ENCODE measurements at places on chromosomes 16 and 17. TPM values are rescaled to one million over a fixed set of nuclear protein-coding genes. Genes with fewer than 3 reads are reported as not detected.

- H3K36me3 ChIP-seq, result no peaks in the 10 kb centered on the region
- H3K4me3 ChIP-seq, result no peak overlapping the region
- no peaks in the 10 kb centered on the region for H3K27me3 ChIP-seq
- H3K4me1 ChIP-seq, result no peaks in the 10 kb centered on the region
Measured at GRCh38 chr16:52573365-52574299, 26.7 kb upstream of the TOX3 start.

DNA sequence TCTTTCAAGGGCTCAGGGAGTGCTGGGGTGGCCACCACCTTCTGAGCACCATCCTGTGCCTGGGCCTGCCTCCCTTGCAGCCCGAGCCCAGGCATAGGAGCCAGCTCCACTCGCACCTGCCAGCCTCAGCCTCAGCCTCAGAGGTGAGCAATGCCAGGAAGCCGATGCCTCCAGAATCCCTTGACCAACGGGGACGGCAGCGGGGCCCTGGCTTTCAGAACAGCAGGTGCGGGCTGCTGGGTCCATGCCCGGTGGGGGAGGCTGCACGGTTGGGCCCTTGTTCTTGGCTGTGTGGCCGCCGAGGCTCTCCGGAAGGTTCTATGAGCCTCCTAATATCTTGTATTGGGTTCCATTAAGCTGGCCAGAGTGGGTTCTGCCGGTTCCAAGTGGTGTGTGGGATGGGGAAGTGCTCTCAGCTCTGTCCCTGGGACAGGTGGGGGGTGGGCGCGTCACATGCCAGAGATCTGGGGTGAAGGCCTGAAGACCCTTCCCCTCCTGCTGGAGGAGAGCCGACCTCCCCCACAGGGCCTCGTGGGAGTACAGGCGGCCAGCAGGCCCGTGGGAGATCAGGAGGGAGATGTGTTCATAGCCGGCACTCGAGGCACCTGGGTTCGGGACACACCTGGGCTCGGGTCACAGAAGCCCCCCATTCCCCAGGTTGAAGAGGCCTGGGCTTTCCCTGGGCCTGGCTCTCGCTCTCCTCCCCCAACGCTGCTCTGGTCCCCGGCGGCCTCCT lies 27.0 kb downstream of the NPTX1 start:
- no peak overlapping the region for H3K27ac ChIP-seq
- no peak overlapping the region for H3K4me3 ChIP-seq
- H3K27me3 ChIP-seq, result no peaks in the 10 kb centered on the region
- no peak for DNase-seq
- H3K36me3 ChIP-seq, result no peaks in the 10 kb centered on the region

The TBL3 gene
- 59.5 TPM for polyA plus RNA-seq

- H3K27ac ChIP-seq, result no peak overlapping the region
- no peaks in the 10 kb centered on the region for H3K27me3 ChIP-seq
- H3K36me3 ChIP-seq, result no peaks in the 10 kb centered on the region
- H3K4me1 ChIP-seq, result no peaks in the 10 kb centered on the region
Measured at GRCh38 chr17:18961634-18962493, 9.9 kb downstream of the SLC5A10 start.

DNA sequence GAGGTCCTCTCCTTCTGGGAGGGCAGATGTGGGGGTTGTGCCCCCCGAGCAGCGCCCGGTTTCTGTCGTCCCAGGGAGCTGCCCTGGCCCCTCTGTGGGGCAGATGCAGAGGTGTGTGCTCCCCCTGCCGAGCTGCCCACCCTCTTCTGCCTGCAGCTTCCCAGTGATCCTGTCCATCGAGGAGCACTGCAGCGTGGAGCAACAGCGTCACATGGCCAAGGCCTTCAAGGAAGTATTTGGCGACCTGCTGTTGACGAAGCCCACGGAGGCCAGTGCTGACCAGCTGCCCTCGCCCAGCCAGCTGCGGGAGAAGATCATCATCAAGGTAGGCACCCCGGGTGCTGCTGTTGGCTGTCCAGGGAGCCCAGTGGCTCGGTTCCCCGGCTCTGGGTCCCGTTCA lies 110.8 kb downstream of the SDR42E1 start:
- no peaks in the 10 kb centered on the region for H3K4me1 ChIP-seq
- no peaks in the 10 kb centered on the region for H3K27me3 ChIP-seq
- DNase-seq, result no peak
- no peak overlapping the region for H3K4me3 ChIP-seq
- no peaks in the 10 kb centered on the region for H3K36me3 ChIP-seq
- H3K27ac ChIP-seq, result no peak overlapping the region

The GDPD1 gene
- polyA plus RNA-seq, result 2.5 TPM

The MT1X gene
- 145 TPM for polyA plus RNA-seq

- no peak for DNase-seq
- no peak overlapping the region for H3K27ac ChIP-seq
- no peaks in the 10 kb centered on the region for H3K36me3 ChIP-seq
- no peaks in the 10 kb centered on the region for H3K27me3 ChIP-seq
- no peak overlapping the region for H3K4me3 ChIP-seq
Measured at GRCh38 chr16:78778101-78779004, 678.9 kb downstream of the WWOX start.

DNA sequence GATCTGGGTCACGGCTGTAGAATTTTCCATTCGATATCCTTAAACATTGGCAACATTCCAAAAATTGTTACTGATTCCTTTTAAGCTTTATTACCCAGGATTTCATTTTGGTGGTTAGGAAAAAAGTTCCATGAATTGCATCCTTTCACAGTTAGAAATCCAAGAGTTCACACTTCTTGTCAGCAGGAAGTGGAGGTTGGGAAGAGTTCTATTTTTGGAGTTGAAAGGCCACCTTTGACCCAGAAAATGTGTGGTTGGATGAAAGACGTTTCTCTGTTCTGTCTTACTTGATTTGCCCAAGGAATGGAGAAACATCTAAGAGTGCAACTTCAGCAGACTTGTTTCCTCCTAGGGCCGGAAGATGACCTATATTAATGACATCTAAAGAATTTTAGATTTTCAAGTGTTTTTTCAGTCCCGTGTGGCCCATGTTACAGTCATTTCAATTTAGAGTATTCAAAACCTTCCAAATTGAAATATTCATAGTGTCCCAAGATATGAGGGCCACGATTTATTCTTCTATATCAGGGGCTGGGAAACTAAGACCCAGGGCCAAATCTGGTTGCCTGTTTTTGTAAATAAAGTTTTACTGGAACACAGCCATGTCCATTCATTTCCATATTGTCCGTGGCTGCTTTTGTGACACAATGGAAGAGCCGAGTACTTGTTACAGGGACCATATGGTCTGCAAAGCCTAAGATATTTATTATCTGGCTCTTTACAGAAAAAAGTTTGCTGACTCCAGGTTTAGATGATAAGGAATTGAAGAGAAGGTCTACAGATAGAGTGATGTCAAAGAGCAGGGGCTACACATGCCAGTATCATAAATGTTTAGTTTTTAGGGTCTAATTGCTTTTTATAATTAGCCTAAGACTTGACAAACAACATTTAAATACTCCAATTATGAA lies 50.2 kb downstream of the CDK5R1 start:
- no peaks in the 10 kb centered on the region for H3K27me3 ChIP-seq
- peaks cover 7% of the 10 kb centered on the region for H3K4me1 ChIP-seq
- H3K4me3 ChIP-seq, result no peak overlapping the region
- H3K36me3 ChIP-seq, result no peaks in the 10 kb centered on the region

GRCh38 chr17:64156670-64157069 lies 26.7 kb upstream of the ERN1 start:
- no peaks in the 10 kb centered on the region for H3K27me3 ChIP-seq
- peak overlapping the region; percentile 93 for H3K27ac ChIP-seq
- H3K4me3 ChIP-seq, result no peak overlapping the region
- peaks cover 78% of the 10 kb centered on the region for H3K4me1 ChIP-seq

DNA sequence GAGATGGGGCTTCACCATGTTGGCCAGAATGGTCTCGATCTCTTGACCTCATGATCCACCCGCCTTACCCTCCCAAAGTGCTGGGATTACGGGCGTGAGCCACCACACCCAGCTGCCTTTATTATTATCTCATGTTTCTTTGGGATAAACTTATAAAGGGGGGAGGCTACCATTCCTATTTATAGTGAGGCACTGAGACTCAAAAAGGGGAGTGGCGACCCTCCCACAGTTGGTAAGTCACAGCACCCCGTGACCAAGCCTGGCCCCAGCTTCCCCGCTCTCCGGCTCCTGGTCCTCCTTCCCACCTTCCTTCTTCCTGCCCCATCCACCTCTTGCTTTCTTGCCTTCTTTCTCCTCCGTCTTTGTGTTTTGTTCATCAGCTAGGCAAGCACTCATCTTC lies 5.2 kb downstream of the MYH3 start:
- no peak overlapping the region for H3K27ac ChIP-seq
- DNase-seq, result no peak
- H3K27me3 ChIP-seq, result no peaks in the 10 kb centered on the region
- H3K36me3 ChIP-seq, result no peaks in the 10 kb centered on the region
- H3K4me3 ChIP-seq, result no peak overlapping the region
